Activated CD4-positive, CD25-positive, alpha-beta regulatory T cell (primary cell): ENCODE measurements at places on chromosomes 16 and 17.

DNA sequence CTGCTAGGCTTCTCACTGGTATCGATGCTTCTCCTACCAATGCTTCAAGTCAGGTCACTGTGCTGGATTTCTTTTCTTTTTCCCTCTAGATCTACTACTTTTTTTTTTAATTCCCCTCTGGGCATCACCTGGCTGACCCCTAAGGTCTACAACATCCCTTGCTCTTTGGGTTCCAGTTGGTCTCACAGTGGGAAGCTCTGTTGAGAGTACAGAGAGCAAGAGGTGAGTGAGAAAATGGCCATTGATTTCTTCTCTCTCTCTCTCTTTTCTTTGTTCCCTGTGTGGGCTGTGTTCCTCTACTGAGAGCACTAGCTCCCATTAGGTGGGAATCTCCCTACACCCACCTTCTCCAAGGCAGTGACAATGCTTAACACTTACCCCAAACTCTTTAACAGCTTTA, 413.4 kb downstream of the KCNJ2 start:
- no peak for DNase-seq

DNA sequence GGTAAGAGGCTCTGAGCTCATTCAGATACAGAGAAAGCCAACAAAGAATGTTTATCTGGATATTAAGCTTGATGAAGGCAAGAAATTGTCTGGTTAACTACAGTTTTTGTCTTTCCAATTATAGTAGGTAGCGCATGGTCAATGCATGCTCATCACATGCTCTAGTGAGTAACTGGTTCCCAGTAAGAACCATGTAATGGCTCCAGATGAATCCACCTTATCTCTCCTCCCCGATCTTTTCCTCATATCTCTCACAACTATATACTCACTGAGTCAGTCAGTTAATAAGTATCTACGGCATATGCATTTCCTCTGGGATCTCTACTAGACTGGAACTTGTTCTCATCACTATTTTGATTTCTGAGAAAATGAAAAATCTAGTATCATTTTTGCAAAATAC, 340.7 kb upstream of the DYNLRB2 start:
- no peak for DNase-seq

GRCh38 chr17:42853968-42854790, 3.2 kb downstream of the AOC3 start:
- DNase-seq: no peak

GRCh38 chr17:8007836-8008235, 5.4 kb downstream of the GUCY2D start:
- no peak for DNase-seq

DNA sequence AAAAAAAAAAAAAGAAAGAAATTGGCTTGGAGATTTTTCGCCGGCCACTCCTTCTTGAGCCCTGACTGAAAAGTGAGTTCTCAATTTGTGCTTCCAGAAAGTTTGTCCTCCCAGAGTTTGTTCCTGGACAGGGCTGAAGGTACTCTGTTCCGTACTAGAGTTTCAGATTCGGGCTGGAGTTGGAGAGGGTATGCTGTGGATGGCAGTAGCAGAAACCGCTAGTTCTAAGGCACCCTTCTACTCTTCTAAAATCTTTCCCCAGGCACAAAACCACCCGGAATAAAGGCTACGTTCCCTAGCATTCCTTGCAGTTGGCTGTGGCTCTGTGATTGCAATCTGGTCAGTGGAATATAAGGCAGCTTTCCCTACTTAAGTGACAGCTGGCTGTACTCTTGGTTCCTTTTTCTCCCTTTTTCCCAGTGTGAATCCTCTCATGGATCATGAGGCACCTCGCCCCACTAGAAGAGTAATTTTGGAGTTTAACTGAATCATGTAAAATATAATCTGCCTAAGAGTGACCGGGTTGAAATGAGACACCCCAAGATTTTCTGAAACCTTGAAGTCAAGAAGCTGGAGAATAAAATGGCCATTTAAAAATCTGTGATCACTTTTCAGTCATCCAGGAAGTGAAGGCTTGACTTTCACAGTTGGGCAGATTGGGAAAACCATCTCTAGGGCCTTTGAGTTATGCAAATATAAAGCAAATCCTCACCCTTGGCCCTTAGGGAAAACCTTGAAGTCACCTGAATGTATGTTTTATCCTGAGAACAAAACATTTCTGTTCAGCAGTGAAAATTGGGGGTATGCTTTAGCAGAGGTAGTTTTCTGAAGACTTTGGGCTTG, 901 bp upstream of the HEATR6 start:
- DNase-seq: no peak

DNA sequence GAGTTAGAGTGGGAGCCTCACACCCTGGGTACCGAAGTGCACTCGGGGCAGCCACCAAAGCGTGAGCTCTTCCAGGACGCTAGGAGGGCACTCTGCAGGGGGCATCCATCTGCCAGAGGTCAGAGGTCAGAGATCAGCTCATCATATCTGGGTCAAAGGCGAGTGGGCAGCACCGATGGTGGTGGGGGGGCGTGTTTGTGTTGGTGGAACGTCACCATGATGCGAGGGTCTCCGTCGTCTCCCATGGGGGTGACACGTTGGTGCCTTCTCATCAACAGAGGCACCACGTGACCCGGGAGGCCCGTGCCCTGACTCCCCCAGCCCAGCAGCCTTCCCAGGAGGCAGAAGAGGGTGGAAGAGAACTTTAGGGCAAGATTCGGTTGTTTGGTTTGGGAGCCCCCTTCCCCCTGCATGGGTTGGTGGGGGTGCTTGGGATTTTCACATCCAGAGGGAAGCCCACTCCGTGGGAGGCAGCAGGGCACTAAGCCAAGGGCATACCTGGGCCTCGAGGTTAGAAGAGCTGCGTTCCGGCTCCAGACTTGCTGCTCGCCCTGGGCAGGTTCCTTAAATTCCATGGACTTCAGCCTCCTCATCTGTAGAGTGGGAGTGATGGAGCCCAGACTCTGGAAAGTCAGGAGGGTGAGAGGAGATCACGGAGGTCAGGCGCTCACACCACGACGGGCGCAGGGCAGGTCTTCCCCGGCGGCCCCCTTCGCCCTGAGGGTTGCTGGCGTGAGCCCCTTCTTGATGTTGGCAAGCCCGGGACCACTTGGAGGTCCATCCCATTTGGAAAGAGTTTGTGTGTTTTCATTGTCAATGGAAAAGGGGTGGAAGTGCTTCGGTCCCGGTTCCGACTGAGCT, 14.0 kb downstream of the CRISPLD2 start:
- no peak for DNase-seq

DNA sequence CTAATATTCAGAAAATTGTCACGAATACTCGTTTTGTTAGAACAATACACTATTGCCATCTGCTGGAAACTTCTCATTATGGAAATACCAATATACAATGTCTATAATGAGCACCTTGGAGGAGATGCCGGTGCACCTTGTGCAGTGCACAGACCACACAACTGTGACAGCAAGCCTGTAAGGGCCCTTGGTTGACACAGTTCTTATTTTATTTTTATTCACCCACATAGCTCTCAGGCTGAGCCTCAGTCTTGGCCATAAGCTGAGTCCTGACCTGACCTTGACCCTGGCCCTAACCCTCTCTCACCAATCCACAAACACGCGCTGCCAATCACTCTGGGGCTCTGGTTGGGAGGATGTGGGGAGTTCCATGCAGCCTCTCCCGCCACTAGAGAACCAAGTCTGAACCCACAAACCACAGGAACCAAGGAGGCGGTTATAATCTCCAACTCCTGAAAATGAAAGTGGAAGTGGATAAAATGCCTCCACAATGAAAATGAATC, 7.6 kb downstream of the AIPL1 start:
- DNase-seq: no peak

- no peak for DNase-seq
Observed at GRCh38 chr16:80852261-80852872, 48.0 kb upstream of the CDYL2 start.

GRCh38 chr17:44043272-44043696, 23.2 kb downstream of the LSM12 start:
- no peak for DNase-seq

DNA sequence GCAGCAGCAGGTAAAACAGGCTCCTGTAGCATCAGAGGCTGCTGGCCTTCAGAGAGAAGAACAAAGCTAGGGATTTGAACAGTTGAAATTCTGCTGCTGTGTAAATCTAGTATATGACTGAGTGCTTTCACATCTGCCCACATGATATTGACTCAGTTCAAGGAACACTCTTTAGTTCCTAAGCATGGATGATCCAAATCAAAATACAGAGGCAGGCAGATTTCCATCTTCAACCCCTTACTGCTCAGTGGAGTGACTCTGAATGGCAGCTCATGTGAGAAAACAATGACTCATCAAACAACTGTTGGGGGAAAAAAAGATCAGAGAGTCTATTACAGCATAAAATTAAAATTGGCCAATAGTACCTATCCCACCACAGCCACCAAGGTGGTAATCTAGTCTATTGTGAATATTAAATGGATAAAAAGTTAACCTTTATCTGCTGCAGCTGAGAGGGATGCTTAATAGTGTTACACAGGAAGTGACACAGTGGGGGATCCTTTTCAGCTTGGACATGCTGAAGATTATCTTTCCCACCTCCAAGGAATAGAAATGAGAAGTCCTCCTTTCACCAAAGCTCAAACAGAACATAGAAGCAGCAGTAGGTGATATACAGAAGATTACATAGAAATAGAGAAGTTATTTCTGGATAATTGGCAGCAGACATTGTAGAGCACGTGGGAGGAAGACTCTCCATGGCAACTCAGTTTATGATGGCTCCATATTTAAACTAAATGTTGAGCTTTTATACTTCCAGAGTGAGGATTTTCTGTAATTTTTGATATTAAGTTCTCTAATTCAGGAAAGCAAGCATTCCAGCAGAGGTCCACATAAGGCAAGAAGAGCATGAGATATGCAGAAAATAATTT, 239.7 kb upstream of the ERCC4 start:
- no peak for DNase-seq

DNA sequence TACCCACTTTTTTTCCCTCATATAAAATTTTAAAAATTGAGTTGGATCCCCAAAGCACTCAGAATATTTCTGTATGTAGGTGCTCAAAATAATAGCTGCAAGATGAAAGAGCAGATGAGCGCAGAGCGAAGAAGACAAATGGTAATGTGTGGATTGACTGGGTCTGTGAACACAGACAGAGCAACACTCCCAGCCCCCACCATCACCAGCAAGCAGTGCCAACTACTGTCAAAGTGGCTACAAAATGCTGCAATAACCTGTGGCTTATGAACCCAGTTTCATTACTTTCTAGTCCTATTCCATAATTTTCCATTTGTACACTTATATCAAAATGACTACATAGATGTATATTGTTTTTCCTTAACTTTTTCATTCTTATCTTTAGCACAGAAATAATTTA, 137.2 kb downstream of the MYO1D start:
- DNase-seq: no peak

GRCh38 chr17:7631398-7632380, 1.8 kb downstream of the SHBG start:
- DNase-seq: no peak

- no peak for DNase-seq
Observed at GRCh38 chr16:74793571-74793970, 19.0 kb upstream of the FA2H start.

DNA sequence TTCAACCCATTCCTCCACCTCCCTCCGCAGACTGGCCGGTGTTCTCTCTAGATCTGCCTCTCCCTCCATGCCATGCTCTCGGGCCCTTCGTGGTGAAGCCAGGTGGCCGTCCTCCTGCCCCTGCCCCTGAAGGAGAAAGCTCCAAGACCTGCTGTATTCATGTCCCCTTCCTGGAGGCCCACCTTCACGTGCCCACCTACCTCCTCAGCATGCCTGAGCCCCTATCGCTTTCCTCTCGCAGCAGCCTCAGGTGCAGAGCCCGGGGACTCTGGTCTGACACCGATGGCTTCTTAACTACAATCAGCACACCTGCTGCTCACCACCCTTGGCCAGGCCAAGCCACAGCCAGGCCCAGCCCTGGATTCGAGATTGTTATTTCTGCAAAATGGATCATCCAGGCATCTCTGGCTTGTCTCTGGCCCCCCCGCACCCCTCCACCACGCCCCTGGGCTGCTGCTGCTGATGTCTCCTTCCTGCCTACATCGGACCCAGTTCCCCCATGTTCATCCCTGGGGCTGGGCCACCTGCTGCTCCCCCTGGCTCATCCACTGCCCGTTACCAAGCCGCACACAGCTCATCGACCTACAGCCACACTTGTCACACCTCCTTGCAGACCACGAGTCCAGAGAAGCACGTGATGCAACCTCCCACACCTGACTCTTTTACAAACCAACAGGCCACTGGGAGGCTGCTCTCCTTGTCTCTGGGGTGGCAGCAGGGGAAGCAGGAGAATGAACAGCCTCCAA, 32.5 kb upstream of the TNFRSF13B start:
- no peak for DNase-seq

DNA sequence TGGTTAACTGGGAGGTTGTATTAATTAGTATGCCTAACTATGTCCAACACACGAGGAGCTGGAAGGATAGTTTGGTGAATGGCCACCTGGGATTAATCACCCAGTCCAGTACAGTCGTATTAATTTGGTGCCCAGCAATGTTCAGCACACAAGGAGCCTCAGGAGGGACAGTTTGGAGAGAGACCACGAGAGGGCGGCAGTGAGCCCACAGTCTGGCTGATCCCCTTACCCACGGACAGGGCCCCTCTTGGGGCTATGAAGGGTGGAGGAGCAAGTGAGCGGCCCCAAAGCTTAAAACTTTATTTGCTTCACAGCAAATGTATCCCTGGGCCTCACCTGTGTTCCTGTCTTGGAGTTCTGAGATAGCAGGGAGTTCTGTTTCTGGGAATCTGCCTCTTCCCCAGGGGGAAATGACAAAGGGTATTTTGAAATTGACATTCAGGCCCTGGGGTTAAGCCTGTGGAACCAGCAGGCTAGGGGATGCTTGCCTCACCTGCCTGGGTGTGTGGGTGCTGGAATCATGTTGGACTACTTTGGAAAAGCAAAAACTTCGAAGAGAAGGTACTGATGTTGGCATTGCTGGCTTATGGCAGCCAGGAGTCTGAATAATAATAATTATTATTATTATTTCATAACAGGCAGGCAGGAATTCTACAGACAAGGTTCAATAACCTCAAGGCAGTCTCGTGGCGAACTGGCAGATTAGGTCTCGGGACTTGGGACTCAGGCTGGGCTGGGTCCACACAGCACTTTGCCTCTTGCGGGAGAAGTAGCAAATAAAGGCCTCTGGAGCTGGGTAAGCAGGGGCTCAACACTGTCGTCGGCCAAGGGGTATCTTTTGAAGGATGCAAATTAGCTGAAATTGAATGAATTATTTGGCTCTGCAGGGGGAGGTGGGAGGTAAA, 227.6 kb upstream of the ASIC2 start:
- no peak for DNase-seq

DNA sequence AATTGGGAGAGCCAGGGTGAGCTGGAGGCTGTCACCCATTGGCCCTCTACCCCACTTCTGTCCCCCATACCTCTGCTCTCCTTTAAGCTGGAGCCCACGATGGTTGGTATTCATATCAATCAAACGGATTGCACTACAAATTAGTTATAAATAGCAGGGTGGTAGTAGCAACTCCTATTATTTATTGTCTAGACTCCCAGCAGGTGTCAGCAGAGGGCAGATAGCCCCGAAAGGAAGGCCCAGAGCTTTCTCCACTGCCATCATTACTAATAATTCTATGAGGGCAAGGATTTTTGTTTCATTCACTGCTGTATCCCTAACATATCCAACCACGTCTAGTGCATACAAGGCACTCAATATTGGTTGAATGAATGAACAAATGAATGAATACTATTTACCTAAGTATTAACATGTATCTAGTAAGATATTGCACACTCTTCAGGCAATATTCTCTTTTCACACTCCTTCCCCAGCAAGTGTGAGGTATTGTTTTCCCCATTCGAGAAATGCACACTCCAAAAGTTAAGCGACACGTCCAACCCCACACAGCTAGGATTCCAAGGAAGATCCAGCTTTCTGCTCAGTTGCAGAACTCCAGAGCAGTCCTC, 6.3 kb downstream of the C17orf50 start:
- no peak for DNase-seq
